ENCODE measurements at places on chromosomes 16 and 17. TPM values are rescaled to one million over a fixed set of nuclear protein-coding genes. Genes with fewer than 3 reads are reported as not detected.
A peak's percentile ranks its signal among the peaks of the same experiment; 100 is the strongest.

Gene BCL6B
- not detected for total RNA-seq

DNA sequence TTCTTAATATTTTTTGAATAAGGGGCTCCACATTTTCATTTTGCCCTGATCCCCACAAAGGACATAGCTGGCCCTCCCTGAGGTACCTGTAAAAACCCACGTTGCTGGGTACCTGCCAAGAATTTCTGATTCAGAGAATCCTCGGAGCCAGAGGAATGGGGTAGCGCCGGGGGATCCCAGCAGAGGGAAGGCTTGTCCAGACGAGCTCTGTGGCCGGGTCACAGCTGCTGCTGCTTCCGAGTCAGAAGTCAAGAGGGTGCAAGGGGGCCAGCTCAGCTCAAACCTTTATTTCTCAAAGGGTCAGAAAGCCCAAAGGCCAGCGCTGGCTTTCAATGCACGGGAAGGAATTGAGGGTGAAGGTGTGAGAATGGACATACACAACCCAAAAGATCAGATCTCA is 68.9 kb upstream of the SDK2 start:
- no peak for DNase-seq

Gene USH1G
- total RNA-seq = not detected

GRCh38 chr17:81609541-81610311 is 27.2 kb downstream of the NPLOC4 start:
- DNase-seq = peak; percentile 67

- peak; percentile 48 for DNase-seq
These were observed 26.2 kb downstream of the ENDOV start for GRCh38 chr17:80441133-80441578.

DNA sequence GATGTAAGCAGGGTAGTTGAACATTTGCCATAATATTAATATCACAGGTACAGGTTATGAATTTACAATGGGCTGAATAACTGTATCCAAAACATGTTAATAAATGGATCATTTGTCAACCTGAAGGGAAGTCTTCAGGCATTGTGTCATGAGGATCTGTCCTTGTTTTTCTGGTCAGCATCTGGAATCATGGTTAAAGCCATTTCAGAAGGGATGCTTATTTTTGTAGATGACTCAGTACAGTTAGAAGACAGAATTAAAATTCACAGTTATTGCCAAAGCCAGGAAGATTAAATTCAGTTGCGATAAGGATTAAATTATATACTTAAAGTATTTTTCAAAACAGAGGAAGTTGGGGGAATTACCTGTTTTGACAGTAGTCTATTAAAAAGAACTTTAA is 8.0 kb downstream of the PSMD11 start:
- DNase-seq = no peak

Gene CDH8
- total RNA-seq = not detected

DNA sequence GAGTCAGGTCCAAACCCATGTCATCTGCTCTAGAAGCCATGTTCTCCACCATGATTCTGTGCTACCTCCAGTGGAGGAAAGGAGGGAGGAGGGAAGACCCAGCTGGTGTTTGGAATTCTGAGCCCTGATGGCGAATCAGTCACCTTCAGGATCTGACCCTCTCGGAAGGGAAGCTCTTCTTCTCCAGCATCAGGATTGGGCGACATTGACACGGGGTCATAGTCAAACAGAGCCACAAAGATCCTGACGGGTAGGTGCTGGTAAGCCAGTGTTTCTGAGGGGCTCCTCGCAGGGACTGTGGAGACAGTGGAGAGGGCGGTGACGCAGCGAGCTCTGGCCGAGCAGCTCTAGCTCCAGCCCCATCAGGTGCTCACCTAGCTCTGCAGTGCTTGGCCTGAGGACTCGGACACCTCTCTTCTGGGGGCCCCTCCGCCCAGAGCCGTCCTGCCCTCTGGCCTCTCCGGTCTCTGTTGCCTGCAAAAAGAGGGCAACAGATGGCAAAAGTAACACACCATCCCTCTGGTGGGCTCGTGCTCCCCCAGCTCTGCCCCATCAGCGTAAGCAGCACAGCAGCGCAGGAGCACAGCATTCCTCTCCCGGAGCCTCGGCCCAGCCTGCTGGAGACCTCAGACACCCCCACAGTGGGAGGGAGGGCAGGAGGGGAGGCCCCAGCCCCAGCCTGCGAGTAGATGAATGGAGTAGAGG is 21.0 kb downstream of the TSPOAP1 start:
- DNase-seq = no peak
